ENCODE measurements at places on chromosomes 12 and 14.

- DNase-seq: no peak
Measured at GRCh38 chr12:57940915-57941164, 527 bp upstream of the ATP23 start.

DNA sequence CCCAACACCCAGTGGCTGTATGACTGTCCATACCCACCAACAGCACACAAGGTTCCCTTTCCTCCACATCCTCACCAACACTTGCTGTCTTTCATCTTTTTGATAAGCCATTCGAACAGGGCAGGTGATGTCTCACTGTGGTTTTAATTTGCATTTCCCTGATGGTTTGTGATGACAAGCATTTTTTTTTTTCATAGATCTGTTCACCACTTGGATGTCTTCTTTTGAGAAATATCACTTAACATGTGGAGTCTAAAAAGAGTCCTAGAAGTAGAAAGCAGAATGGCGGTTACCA, 198.1 kb upstream of the DIO3 start:
- no peak for DNase-seq

DNA sequence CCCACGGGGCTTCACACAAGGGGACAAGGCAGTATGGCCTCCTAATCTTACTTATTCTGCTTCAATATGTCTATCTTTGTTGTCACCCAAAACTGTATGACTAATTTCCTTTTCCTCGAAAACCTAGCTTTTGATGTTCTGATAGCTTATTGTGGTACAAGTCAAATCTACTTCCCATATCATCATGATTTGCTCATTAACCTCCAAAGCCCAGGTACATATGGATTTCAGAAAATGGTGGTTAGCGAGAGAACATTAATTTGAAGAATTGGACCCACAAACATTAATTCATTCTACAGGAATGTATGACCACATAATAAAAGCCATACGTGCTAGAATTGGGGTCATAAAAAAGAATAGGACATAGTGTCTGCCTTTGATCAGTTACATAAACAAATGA, 412.5 kb downstream of the CCDC91 start:
- DNase-seq: no peak

- no peak for DNase-seq
Measured at GRCh38 chr12:121806546-121807423, 3.0 kb downstream of the SETD1B start.

DNA sequence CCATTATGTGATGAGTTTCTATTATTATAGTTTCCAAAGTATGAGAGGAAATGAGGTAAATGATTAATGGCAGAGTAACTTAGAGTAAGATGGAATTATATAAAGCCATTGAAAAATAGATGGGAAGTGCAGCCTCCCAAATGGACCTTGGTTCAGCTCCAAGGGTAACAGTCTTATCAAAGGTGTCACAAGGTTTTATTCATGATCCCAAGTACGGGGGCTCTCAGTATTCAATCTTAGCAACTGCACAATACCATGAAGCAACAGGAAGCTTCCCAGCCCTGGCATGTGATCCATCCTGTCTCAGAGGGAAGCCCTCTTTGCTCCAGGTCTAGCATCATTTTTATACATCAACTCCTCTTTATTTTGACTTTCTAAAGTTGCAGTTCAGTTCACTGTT, 948.2 kb downstream of the GALC start:
- DNase-seq: no peak

Data from GOT3 (cell line).